Suppressor macrophage treated with lipopolysaccharide for 1 hour (primary cell): ENCODE measurements at places on chromosomes 16 and 17.
A peak's percentile ranks its signal among the peaks of the same experiment; 100 is the strongest.

DNA sequence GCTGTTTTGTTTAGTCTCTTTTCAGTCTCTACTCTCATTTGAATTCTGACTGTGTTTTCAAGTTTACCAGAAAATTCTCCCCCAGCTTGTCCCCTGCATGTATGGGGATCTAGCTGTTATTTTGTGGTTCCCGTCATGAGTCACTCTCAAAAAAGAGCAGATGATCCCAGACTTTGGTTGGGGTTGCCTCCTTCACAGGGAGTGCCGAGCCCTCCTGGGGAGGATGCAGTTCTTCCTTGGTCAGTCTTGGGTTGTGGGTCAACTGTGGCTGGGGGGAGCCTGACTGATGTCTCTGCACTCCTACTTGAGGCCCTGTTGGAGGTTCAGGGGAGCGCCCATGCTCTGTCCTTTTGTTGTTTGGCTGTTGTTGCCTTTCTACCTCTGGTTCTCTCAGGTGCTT, 37.7 kb downstream of the EPN2 start:
- peak; percentile 37 for DNase-seq

- DNase-seq: peak; percentile 80
These were observed 82.0 kb upstream of the ALOX12 start for GRCh38 chr17:6913608-6914443.

DNA sequence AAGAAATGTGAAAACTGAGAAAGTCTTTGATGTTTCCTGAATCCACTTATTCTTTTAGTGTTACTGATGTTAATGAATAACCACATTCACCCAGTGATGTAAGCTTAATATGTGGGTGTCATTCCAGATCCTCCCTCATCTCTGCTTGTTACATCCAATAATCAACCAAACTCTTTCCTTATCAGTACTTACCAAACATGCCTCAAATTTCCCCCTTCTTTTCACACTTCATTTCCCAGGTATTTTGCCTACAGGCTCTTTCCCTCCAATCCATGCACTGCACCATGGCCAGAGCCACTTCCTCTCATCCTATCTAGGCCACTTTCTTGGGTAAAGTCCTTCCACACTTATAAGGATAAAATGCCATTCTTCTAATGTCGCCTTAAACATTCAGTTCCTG, 451.5 kb downstream of the NPIPA7 start:
- no peak for DNase-seq

GRCh38 chr16:11857161-11857560, 5.8 kb upstream of the RSL1D1 start:
- no peak for DNase-seq

- DNase-seq: no peak
These were observed 3.8 kb upstream of the VAC14 start for GRCh38 chr16:70804734-70805169.

DNA sequence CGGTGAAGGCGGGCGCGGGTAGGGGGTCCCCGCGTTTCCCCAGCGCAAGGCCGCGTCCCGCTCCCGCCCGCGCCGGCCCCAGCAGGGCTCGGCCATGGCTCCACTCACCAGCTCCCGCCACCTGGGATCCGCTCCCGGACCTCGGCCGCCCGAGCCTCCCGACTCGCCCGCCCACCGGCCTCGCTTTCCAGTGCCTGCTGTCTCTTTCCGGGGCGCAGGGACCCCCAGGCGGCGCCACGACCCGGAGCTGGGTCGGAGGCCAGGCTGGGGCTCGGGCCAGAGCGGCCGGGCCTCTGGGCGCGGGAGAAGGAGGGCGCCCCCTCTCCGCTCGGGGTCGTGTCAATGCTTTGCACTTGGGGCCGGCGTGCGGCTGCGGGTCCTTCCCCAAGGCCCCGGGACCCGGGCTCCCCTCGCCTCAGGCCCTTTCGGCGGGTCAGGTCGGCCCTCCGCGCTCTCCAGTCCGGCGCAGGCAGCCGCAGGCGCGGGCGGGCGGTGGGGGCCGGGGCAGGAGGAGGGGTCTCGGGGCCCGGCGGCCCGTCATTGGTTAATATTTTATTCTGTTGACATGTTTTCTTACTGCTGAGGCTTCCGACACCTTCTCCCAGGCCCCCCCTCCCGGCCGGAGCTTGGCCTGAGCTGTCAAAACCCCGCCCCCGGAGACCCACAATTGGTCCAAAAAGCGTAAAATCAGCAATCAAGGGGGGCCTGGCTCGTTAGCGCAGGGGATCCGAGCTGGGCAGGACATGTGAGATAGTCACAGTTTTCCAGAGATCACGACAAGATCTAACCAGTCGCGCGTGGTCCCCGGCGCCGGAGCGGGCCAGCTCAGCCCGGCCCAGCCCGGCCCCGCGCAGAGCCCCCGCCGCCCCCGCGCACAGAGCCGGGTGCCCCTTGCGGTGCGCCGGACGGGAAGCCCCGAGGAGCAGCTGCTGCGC, at the start of gene TBX2:
TSS of gene TBX2 (plus strand) at position 713 of the 935 bp plus-strand sequence. CDS start 334 bp downstream, outside the sequence.
- DNase-seq: no peak

GRCh38 chr17:49887744-49888360, 40.0 kb upstream of the TAC4 start:
- DNase-seq: no peak

- DNase-seq: peak; percentile 56
These were observed 782 bp downstream of the FAM83G start for GRCh38 chr17:19003543-19004420.

GRCh38 chr16:49596068-49596467, 222.5 kb downstream of the C16orf78 start:
- DNase-seq: no peak

DNA sequence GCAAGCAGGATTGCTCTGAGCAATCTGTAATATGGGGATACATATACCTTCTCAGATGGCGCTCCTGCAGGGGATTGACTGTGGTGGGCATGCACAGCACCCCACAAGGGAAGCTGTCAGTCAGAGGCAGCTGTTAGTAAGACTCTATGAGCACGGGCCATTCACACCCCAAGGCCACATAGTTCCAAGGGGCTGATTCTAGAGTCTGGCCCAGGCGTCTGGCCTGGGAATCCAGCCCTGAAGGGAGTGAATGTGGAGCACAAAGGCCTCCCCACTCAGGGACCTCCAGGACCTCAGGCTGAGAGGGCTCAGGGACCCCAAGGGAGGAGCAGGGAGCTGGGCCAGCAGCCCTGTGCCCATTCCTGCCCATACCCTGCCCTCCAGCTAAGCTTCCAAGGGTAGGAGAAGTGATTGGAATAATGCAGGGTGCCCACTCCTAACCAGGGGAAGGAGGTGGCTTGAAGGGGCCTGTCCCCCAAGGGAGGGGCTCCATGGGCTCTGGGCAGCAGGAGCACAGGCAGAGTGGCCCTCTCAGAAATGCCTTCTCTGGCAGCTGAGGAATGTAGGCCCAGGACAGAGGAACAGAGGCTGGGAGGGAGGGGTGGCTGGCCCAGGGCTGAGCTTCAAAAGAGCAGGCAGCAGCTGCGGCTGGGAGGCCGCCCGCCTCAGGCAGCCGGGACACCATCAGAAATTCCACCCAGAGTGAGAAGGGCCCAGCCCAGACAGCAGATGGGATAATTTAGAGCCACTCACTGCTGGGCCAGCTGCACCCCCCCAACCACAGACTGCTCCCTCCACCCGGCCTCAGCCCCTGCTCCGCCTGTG, 48.9 kb upstream of the MRPS23 start:
- no peak for DNase-seq

DNA sequence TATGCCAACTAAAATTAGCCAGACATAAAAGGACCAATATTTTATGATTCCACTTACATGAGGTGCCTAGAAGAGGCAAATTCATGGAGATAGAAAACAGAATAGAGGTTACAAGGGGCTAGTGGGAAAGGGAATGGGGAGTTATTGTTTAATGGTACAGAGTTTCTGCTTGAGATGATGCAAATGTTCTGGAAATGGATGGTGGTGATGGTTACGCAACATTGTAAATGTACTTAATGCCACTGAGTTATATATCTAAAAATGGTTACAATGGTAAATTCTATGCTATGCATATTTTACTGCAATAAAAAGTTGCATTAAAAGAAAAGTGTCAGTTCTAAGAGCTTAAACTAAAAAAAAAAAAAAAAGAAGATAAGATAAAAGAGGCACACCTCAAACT, 17.9 kb downstream of the MT1X start:
- no peak for DNase-seq
